ENCODE measurements at places on chromosomes 1 and 21. TPM values are rescaled to one million over a fixed set of nuclear protein-coding genes. Genes with fewer than 3 reads are reported as not detected.

SERPINC1 gene
- not detected for total RNA-seq

LHX8 gene
- 0.59 TPM for total RNA-seq

AK5 gene
- total RNA-seq: 46.1 TPM

CFAP141 gene
- total RNA-seq: not detected

FAM72D gene
- total RNA-seq: 0.68 TPM

FCRLB gene
- total RNA-seq: 0.83 TPM

HEYL gene
- total RNA-seq: 0.23 TPM

C1QC gene
- not detected for total RNA-seq

PIGR gene
- not detected for total RNA-seq

OR2G6 gene
- not detected for total RNA-seq

ZBTB8B gene
- not detected for total RNA-seq

RNF207 gene
- 22.5 TPM for total RNA-seq

TMEM240 gene
- 5.6 TPM for total RNA-seq

CYP4B1 gene
- total RNA-seq: not detected

IL10 gene
- not detected for total RNA-seq

PRRX1 gene
- total RNA-seq: 167 TPM

PLEKHA6 gene
- 0.08 TPM for total RNA-seq

COL24A1 gene
- total RNA-seq: 0.12 TPM

RHCE gene
- 1.1 TPM for total RNA-seq

TSPEAR gene
- total RNA-seq: not detected

Measured in smooth muscle cell of the coronary artery (primary cell).